ENCODE measurements at places on chromosomes 13 and 19. TPM values are rescaled to one million over a fixed set of nuclear protein-coding genes. Genes with fewer than 3 reads are reported as not detected.

Gene FEM1A
- total RNA-seq, result 22.0 TPM

Gene ZBTB32
- total RNA-seq, result 278 TPM

Gene RGCC
- 128 TPM for total RNA-seq

Gene HSH2D
- 11.8 TPM for total RNA-seq

Gene NOTCH3
- total RNA-seq, result not detected

Gene ATP4A
- not detected for total RNA-seq

Gene CD79A
- total RNA-seq, result 4.7 TPM

Gene TRMT1
- 130 TPM for total RNA-seq

Gene SIGLEC9
- total RNA-seq, result 0.48 TPM

Gene ZNF729
- not detected for total RNA-seq

Gene F2RL3
- total RNA-seq, result not detected

Gene C19orf81
- 0.67 TPM for total RNA-seq

Gene BEST2
- total RNA-seq, result not detected

Gene CEACAM19
- 0.23 TPM for total RNA-seq

Gene KBTBD6
- 5.7 TPM for total RNA-seq

Gene PRSS57
- total RNA-seq, result not detected

Gene C13orf46
- total RNA-seq, result 0.78 TPM

Gene ZNF541
- total RNA-seq, result not detected

Gene DENND1C
- total RNA-seq, result 59.8 TPM

Gene ZNF738
- 8.1 TPM for total RNA-seq

Gene SYNE4
- 1.4 TPM for total RNA-seq

Gene ADGRE1
- 0.44 TPM for total RNA-seq

Gene EFNA2
- total RNA-seq, result not detected

Gene FGF14
- not detected for total RNA-seq

Gene ATG4D
- 36.8 TPM for total RNA-seq

Gene FGF22
- not detected for total RNA-seq

Gene ACER1
- not detected for total RNA-seq

Gene REEP6
- total RNA-seq, result 2.3 TPM

Gene HOOK2
- 12.9 TPM for total RNA-seq

Gene KIR2DL3
- 0.57 TPM for total RNA-seq

Gene CGB8
- total RNA-seq, result not detected

Gene CYP4F8
- not detected for total RNA-seq

Gene RPS19
- 3,062 TPM for total RNA-seq
